Mesothelial cell of epicardium (in vitro differentiated cells): ENCODE measurements at places on chromosomes 2 and 18. TPM values are rescaled to one million over a fixed set of nuclear protein-coding genes. Genes with fewer than 3 reads are reported as not detected.

GRCh38 chr2:156908825-156909224, 348.7 kb upstream of the GALNT5 start:
- no peak for DNase-seq
- no peaks in the 10 kb centered on the region for H3K27me3 ChIP-seq
- no peak overlapping the region for H3K27ac ChIP-seq
- H3K4me3 ChIP-seq = no peak overlapping the region
- H3K36me3 ChIP-seq = no peaks in the 10 kb centered on the region

- H3K36me3 ChIP-seq = no peaks in the 10 kb centered on the region
- H3K27me3 ChIP-seq = no peaks in the 10 kb centered on the region
- no peak overlapping the region for H3K4me3 ChIP-seq
- no peak for DNase-seq
- peaks cover 6% of the 10 kb centered on the region for H3K4me1 ChIP-seq
Observed at GRCh38 chr2:23546913-23547312, 161.9 kb downstream of the KLHL29 start.

DNA sequence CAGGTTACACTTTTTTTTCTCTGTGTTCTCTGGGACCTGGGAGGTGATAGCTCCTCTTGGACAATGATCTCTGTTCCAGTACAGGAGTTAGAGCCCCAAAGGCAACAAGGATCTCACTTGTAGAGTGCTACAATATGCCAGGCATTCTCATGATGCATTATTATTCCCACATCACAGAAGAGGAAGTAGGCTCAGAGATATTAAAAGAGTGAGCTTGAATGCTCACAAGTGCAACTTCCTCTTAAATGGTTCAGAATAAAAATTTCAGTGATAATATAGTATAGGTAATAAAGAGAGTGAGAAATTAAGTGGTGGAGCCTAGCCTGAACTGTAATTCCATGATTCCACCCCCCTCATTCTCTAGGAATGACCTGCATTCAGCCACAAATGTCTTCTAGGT, 21.4 kb downstream of the POLE4 start:
- no peak overlapping the region for H3K27ac ChIP-seq
- no peak overlapping the region for H3K4me3 ChIP-seq
- no peak for DNase-seq

DNA sequence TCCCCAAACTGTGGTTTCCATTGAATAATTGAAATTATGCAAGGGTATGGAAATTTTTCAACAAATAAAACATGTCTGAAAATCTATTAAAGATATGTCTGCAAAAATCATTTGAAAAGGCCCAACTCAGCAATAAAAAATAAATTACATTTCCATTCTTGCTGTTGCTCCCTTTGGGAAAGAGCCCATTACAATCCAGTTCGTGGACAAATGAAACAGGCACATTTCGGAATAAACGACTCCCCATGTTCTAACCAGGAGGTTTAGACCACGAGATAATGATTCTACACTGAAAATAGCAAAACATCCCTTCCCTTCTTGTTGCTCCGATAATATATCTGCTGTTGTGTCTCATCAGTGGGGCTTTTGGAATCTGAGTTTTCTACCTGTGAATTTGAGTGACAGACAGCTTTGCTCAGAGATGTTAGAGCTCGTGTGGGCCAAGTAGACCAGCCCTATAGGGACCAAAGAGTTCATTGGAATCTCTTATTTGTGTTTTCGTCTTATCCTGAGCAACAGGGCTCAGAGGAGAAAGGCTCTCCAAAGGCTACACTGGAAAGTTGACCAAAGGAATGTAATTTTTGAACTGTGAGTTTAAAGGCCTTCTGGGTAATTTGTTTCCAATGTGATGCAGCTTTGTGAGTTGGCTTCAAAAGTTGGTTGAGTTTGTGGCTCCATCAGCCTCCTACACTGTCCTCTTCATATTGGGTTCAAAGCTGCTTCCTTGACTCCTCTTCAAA, 119.5 kb downstream of the ACTR3 start:
- H3K4me3 ChIP-seq = no peak overlapping the region
- H3K4me1 ChIP-seq = no peaks in the 10 kb centered on the region
- DNase-seq = no peak
- H3K27ac ChIP-seq = no peak overlapping the region
- H3K36me3 ChIP-seq = no peaks in the 10 kb centered on the region

- H3K36me3 ChIP-seq = no peaks in the 10 kb centered on the region
- H3K4me1 ChIP-seq = peaks cover 2% of the 10 kb centered on the region
- H3K4me3 ChIP-seq = no peak overlapping the region
- DNase-seq = no peak
Observed at GRCh38 chr2:241870611-241871537, 1.3 kb downstream of the RTP5 start.

GRCh38 chr2:71563872-71564271, 110.5 kb downstream of the DYSF start:
- H3K27ac ChIP-seq = no peak overlapping the region
- no peak overlapping the region for H3K4me3 ChIP-seq
- H3K4me1 ChIP-seq = peaks cover 45% of the 10 kb centered on the region
- DNase-seq = no peak

DNA sequence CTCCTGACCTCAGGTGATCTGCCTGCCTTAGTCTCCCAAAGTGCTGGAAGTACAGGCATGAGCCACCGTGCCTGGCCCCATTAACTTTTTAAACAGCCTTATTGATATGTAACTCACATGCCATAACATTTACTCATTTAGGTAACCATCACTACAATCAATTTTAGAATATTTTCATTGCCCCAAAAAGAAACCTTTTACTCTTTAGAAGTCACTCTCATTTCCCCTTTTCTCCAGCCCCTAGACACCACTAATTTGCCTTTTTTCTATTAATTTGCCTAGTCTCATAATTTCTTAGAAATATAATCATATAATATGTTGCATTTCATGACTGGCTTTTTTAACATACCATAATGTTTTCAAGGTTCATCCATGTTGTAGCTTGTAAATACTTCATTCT, 57.2 kb upstream of the TACR1 start:
- no peak overlapping the region for H3K4me3 ChIP-seq
- H3K36me3 ChIP-seq = no peaks in the 10 kb centered on the region
- no peak overlapping the region for H3K27ac ChIP-seq
- no peaks in the 10 kb centered on the region for H3K27me3 ChIP-seq
- H3K4me1 ChIP-seq = no peaks in the 10 kb centered on the region

- no peak for DNase-seq
- no peak overlapping the region for H3K4me3 ChIP-seq
- peaks cover 6% of the 10 kb centered on the region for H3K36me3 ChIP-seq
- no peaks in the 10 kb centered on the region for H3K27me3 ChIP-seq
Observed at GRCh38 chr2:224520064-224520463, 65.1 kb downstream of the CUL3 start.

GRCh38 chr2:75428646-75429443, 131.9 kb downstream of the EVA1A start:
- no peak for DNase-seq
- peak overlapping the region; percentile 88 for H3K27ac ChIP-seq
- H3K27me3 ChIP-seq = no peaks in the 10 kb centered on the region
- H3K4me3 ChIP-seq = no peak overlapping the region

GRCh38 chr2:68784915-68785314, 50.3 kb downstream of the ARHGAP25 start:
- H3K27me3 ChIP-seq = peaks cover 2% of the 10 kb centered on the region
- H3K36me3 ChIP-seq = no peaks in the 10 kb centered on the region
- no peak overlapping the region for H3K4me3 ChIP-seq

DNA sequence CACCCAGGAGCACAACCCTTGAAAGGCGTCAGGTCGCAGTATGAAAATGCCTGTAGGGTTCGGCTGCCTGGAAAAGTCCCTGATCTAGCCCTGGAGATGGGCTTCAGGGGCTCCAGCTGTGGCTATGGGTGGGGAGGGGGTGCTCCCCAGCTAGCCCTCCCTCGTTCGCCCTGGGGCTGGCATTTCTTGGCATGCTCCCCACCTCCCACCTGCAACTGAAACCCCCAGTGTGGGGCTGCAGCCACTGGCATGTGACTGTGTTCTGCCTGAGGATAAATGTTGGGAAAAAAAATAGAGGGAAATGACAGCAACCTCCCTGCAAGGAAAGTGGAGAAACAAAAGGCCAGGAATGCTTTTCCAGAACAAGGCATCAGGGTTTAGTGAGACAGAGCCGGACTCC, 109.2 kb downstream of the COPS8 start:
- no peaks in the 10 kb centered on the region for H3K27me3 ChIP-seq
- peaks cover 63% of the 10 kb centered on the region for H3K4me1 ChIP-seq
- H3K27ac ChIP-seq = peak overlapping the region; percentile 67
- no peaks in the 10 kb centered on the region for H3K36me3 ChIP-seq
- DNase-seq = no peak
- H3K4me3 ChIP-seq = no peak overlapping the region

- H3K4me3 ChIP-seq = no peak overlapping the region
Observed at GRCh38 chr18:33495278-33495677, 54.8 kb upstream of the CCDC178 start.

C2orf72 gene
- total RNA-seq = 0.76 to 0.78 TPM (median 0.77 TPM) in 3 replicates

SPRED2 gene
- total RNA-seq = 31.5 to 32.2 TPM (median 32.0 TPM) in 3 replicates

TMEM200C gene
- total RNA-seq = 9.5 to 11.7 TPM (median 11.2 TPM) in 3 replicates

INO80C gene
- total RNA-seq = 29.2 to 33.2 TPM (median 30.0 TPM) in 3 replicates

REG1B gene
- not detected in 3 replicates for total RNA-seq

CCDC102B gene
- 5.3 to 8.2 TPM (median 7.1 TPM) in 3 replicates for total RNA-seq
